ENCODE measurements at places on chromosomes 5 and 9.

- DNase-seq = no peak
Measured at GRCh38 chr9:82022121-82022520, 33.5 kb downstream of the SPATA31D1 start.

- DNase-seq = no peak
Measured at GRCh38 chr9:134892820-134893420, 12.3 kb downstream of the FCN2 start.

GRCh38 chr5:176731506-176732160 is 78.7 kb upstream of the UNC5A start:
- no peak for DNase-seq

- DNase-seq = peak; percentile 53
Measured at GRCh38 chr5:123454259-123454911, 31.2 kb upstream of the CEP120 start.

DNA sequence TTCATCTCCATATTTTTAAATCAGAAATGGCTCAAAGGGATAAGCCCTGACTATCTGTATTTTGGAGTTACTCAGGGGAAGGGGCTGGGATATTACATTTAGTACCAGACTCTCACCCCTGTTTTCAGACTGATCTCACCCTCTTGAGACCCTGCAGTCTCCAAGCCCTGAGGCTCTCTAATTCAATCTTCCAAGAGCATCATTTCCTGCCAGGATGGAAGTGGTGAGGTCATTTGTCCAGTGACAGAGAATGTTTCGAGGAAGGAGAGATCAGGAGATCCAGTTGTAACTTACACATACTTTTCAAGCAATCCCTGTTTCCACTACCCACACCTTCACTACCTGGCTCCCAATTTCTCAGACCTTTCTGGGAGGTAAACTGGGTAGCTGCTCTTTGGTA is 295.5 kb upstream of the EFNA5 start:
- no peak for DNase-seq

DNA sequence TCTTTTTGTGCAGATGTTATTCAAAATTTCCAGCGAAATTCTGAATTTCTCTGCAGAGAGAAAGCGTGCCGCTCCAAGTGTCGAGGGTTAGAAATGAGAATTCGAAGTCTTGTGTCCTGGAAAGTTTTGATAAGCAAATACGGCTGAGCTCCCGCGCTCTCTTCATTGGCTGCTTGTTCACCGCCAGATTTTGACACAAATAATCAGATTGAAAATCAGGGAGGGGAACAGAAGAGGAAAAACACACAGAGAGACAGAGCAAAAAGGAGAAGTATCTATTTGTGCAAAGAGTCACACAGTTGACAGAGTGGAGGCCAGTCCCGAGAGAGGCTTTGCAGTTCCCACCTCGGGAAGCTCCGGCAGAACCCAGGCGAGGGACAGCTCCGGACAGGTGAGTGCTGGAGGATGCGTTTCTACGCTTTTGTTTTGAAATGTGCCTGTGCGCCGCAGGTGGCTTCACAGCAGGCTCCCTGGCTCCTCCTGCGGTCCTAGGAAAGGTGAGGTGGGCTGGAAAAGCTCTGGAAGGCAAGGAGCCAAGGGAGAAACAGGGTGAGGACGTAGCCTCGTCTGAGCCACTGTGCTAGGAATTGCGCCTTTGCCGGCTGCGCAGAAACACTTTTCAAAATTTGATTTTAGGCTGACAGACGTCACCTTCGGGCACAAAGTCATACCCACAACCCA is at the start of gene GFI1B:
Gene GFI1B (plus strand): TSS at position 244 of the 681 bp plus-strand sequence. CDS start 7,985 bp downstream, outside the sequence.
- peak; percentile 66 for DNase-seq

- DNase-seq = no peak
Measured at GRCh38 chr9:134888603-134889190, 8.1 kb downstream of the FCN2 start.

- DNase-seq = no peak
Measured at GRCh38 chr5:137561608-137562007, 62.5 kb upstream of the SPOCK1 start.

DNA sequence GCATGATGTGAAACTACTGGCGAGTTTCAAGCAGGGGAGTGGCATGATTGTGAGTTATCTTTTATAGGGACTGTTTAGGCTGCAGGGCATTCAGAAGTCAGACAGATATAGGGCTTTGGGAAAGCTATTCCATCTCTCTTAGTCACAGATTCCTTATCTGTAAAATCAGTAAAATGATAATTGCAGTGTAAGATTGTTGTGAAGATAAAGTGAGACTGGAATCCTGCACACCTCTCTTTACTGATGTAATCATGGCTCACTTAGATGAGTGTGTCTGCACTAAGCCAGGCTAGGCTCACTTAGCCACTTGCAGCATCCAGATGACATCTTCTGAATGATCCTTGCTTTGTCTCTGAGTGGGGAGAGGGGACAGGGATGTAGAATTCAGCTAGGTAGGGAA is 81.8 kb upstream of the MAMDC2 start:
- DNase-seq = no peak

DNA sequence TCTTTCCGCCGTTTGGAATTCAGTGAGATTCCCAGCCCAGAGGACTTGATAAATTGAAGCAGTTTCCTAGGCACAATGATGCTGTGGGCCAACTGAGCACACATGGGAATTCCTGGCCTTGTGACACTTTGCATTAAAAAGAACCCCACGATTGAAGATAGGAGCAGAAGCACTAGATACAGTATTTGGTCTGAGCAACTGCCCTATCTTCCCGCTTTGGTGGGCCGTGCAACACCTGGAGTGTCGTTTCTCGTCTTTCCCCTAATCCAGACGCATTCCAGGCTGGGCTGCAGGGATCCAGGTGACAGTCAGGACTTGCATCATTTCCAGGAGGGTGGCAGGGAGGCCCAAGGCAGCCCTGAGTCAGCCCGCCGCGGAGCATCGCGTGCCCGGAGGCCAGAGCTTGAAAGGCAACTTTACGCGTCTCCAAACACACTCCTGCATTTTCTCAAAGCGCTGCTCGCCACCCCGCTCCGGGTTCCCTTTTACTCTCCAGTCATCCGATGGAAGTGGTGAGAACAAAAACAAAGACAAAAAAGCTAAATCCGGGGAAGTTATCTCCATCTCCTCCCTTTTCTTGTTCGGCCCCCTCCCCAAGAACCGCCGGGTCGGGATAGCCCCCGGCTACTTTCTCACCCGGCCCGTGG is 753 bp upstream of the STC2 start:
- DNase-seq = peak; percentile 30

DNA sequence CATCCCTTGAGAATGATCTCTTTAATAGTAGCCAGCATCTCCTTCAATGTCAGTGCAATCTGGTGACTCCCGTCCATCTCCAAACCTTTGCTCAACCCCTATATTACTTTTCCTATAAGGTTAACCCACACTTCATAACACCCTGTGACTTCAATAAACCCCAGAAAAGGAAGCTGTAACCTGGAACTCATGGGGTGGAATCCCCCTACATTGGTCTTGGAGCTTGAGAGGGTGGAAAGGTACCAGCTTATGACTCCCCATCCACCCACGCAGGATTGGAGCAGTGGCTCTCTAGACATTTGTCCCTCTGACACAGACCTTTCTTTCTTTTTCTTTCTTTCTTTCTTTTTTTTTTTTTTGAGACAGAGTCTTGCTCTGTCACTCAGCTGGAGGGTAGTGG is 54.7 kb upstream of the ZFR start:
- DNase-seq = no peak

GRCh38 chr9:73239570-73240265 is 88.1 kb downstream of the ANXA1 start:
- no peak for DNase-seq

DNA sequence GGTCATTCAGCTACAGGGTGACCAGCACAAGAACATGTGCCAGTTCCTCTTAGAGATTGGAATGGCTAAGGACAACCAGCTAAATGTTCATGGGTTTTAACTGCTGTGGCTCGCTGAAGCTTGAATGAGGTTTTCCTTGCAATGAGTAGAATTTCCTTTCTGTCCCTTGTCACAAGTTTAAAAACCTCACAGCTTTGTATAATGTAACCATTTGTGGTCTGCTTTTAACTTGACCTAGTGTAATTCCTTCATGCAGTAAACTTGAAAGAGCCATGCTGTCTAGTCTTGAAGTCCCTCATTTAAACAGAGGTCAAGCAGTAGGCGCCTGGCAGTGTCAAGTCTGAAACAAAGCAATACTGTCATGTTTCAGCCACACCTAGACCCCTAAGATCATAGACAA is 181.3 kb upstream of the DMRT1 start:
- DNase-seq = no peak

DNA sequence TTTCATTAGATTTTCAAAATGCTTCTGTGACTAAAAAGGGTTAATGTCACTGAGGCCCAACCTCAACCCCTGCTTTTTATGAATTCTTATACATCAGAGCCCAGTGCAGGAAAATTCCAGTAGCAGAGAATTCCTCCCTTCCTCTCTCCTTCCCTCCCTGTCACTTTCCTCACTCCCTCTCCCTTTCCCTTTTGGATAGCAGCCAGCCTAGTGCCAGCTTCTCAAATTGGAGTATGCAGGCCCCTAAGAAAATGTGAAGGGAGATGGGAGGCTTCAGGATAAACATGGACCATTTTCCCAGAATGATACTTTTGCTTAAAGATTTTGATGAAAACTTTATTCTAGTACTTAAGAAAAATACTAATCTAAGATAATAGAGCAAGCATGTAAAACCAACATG is 507.4 kb downstream of the KDM4C start:
- no peak for DNase-seq

- DNase-seq = no peak
Measured at GRCh38 chr9:131273146-131273855, 3.0 kb downstream of the FAM78A start.

GRCh38 chr9:77175151-77175550 is 2.2 kb upstream of the VPS13A start:
- DNase-seq = no peak

DNA sequence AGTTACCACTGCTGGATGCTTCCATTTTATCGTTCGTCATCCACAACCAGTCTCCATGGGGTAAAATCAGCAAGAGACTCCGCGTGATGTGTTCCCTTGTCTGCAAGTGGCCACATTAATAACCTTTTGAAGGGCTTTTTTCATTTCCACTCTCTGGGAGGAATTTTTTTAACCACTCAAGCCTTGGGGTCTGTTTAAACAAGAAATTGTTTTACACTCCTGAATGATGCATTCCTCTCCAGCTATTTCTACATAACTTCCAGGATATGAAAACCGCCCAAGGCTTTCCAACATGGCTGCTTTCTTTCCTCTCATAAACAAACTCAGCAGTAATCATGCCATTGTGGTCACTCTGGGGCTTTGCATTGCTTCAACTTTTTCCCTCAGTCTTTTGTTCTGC is 217.2 kb upstream of the DAPK1 start:
- DNase-seq = no peak

DNA sequence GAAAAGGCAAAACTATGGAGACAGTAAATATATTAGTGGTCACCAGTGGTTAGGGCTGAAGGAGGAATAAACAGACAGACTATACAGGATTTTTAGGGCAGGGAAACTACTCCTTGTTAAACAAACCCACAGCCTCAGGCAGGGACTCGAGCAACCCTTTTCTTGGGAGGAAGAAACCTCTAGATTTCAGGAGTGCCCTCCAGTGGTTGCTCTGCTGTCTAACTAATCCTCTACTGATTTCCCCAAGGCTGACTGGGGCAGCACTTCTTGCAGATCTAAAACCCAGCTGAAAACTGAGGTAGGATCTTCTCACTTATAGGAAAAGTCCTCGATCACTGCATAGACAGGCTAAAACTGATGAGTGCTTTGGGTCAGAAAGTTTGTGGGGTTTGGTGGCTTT is 176.8 kb downstream of the ISOC1 start:
- DNase-seq = no peak

- no peak for DNase-seq
Measured at GRCh38 chr9:137455359-137455991, 3.7 kb downstream of the NSMF start.

DNA sequence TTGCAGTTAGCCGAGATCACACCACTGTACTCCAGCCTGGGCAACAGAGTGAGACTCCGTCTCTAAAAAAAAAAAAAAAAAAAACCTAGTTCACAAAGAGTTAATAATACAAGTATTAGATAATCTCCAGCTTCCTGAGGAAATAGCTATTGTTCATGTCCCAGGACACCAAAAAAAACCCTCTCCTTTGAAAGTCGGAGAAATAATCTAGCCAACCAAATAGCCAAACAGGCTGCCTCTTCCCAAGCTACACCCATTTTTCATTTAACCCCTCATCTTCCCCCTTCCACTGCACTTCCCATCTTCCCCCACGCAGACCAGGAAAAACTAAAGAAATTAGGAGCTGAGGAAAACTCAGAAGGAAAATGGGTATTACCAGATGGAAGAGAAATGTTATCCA is 23.6 kb downstream of the CNOT8 start:
- no peak for DNase-seq

DNA sequence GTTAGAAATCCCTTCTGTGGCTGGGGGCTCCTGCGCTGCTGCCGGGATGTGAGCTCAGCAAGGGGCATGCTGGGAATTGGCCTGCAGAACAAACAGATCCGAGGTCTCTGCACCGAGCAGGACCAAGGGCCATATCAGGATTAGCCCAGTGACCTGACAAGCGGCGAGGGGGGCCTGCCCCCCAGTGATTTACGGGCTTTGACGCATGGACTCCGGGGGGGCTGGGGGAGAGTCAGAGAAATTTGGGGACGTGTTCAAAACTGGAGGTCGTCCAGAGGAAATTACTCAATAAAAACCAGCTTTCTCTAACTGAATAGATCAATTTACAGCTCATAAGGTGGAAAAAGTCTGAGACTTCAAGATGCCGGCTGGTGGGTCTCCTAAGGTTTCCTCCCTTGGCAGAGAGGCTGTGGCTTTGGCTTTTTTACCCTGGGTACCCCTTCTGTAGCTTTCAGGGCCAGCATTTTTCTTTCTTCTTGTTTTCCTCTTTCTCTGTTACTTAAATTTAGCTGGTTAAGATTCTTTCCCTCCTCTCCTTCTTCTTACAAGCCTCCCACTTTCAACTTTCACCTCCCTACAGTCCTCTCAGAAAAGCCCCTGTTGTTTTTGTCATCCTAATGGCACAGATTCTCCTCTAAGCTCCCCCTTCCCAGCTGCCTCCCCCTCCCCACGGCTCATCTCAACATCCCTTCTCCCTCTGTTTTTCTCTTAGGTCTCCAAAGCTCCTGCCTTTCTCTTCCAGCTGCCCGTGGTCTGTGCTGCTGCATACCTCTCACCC is 551.0 kb downstream of the CCDC171 start:
- no peak for DNase-seq

- no peak for DNase-seq
Measured at GRCh38 chr5:6716629-6717149, 3.5 kb downstream of the TENT4A start.

DNA sequence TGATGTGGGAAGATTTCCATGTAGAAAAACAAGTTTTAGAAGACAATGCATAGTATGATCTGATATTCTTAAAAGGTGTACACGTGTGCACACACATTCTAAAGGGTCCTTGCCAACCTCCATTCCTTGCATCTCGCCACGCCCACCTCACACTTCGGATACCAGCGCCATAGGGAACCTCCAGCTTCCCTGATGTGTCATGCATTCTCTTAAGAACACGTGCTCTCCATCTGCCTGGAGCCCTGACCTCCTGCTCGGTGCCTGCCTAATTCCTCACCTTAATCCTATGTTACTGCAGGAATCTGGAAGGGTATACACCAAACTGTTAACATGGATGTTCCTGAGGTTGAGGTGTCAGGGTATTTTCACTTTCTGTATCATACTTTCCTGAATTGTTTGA is 63.1 kb downstream of the PTCD2 start:
- no peak for DNase-seq
